ENCODE measurements at places on chromosomes 16 and 17.

DNA sequence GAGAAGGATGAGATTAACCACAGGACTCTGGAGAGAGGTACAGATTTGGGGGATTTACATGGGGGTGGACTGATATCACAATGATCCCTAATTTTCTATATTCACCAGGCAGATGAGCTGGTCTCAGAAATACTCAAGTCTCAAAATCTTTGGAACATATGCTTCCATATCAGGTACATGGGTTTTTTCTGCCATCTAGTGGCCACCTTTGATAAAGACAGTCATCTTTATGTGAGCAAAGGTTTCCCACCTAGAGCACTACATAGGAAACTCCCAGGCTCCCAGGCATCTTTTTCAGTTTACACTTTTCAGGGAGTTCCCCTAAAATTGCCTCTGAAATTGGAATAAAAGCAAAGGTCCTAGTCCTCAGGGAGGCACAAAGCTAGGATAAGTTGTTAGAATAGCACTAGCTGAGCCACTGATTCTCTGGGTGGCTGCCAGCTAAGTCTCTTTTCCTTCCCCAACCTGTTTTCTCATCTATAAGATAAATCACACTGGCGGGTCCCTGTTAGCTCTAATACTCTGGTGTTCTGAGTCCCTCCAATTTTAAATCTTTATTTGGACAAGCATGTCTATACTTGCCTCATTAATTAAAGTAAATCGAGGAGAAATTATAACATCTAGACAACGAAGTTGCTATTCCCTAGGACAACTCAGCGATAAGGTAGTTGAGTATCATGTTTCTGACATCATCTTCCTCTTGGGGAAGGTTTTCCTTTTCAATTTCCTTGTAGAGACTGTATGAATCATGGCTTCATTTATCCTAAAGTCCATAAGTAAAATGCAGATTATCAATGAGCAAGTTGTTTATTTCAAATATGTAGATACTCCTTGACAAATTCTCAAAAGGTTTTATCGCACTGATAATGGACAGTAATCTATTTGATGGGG lies 19.0 kb upstream of the MON1B start:
- peak; percentile 66 for DNase-seq

DNA sequence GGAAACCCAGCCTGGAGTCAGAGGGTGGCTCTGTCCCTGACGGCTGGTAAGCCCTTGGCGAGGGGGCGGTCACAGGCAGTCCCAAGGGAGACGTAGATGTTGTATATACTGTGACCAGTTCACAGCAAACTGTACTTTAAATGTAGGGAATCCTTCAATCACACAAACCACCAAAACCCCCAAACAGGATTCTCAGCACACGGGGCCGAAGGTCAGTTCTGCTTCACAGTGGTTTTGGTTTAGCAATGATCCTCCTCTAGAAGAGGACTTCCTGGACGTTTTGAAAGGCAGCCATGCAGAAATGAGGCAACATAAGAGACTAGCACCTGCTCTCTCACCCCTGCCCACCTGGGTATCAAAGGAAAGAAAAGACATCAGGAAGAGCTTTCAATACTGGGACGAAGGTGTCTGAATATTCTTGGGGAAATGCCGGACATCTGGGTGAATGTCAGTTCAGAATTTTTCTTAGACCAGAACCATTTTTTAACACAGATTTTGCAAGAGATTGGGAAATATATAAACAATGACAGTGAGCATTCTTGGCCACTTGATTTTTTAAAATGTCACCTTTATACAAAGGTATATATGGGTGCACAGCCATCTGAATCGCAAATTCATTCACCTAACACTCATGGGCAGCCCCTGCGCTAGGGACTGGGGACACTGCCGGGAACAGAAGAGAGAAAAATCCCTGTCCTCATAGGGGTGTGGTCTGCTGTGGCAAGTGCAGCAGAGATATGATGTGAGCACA lies 74.2 kb downstream of the CRISPLD2 start:
- peak; percentile 76 for DNase-seq

DNA sequence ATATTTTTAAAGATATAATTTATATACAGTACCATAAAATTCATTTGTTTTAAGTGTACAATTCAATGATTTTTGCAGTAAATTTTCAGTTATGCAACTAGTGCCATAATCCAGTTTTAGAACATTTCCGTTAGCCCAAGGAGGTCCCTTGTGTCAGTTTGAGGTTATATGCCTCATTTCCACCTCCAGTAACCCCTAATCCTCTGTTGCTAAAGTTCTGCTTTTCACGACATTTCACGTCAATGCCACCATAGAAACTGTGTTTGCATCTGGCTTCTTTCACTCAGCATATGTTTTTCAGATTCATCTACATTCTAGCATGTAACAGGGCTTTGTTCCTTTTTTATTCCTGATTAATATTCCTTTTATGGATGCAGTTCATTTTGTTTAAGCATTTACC lies 42.4 kb upstream of the NUDT7 start:
- DNase-seq = peak; percentile 92

DNA sequence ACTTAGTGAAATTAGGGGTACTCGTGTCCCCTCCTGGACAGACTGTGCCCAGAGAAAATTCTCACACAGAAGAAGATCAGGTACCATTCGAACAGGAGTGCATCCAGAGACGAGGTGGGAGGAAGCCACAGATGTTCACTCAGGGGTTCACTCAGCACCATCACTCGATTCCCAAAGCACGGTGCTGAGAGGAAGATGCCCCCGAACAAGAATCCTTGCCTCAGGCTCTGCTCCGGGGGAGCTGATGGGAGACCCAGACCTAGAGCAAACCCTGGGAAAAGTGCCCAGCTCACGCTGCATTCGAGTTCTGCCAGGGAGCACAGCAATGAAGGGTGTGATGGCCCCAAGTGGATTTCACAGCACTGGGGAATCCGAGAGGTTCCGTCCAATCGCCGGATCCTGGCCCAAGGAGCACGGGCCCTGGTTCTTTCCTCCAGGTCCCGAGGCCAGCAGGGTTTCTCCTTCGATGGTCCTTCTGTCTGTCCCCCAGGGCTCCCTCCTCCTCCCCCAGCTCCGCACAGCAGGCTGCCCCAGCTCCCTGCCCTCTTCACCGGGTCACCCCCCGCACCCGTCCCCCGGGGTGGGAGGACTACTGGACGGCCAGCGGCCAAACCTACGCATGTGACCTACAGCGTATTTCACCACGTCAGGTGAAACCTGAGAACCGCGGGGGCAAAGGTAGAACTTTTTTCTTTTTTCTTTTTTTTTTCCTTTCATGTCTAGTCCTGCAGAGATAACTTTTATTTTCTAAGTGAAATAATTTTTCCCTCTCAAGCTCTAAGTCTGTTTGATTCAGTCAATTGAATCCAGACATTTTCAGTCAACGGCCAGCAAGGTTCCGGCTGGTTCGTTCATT lies 10.2 kb upstream of the UBE2I start:
- no peak for DNase-seq

GRCh38 chr16:88456356-88457292 lies 3.5 kb downstream of the ZFPM1 start:
- DNase-seq = no peak

DNA sequence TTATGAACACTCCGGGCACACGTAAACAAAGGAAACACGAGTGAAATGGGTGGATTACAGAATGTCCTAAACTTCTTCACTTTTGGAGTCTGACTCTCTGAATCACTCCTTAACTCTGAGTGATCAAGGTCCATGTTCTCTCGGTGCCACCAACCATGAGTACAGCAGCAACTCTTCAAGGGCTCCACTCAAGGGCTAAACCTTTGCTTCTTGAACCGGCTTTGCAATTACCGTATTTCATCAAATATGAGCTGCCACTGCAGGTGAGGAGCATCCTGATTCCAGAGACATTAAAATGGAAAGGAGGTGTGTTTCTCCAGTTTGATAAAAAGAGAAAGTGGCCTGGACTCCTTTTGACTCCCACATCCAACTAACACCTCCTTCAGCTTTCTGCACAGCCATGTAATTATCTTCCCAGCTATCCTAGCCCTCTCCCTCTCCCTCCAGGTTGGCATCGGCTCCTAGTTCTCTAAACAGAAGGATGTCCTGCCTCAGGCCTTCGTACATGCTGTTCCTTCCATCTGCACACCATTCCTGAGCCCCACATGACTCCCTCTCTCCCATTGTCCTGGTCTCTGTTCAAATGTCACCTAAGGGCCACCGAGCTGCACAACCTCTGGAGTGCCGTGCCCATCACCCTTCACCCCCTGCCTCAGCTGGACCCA lies 61.4 kb downstream of the ZDHHC7 start:
- no peak for DNase-seq
